ENCODE measurements at places on chromosomes 1 and 21.

GRCh38 chr21:31650930-31651329 lies 8.6 kb upstream of the SOD1 start:
- DNase-seq, result no peak

- DNase-seq, result no peak
Observed at GRCh38 chr1:147720557-147720956, 39.8 kb downstream of the GJA5 start.

DNA sequence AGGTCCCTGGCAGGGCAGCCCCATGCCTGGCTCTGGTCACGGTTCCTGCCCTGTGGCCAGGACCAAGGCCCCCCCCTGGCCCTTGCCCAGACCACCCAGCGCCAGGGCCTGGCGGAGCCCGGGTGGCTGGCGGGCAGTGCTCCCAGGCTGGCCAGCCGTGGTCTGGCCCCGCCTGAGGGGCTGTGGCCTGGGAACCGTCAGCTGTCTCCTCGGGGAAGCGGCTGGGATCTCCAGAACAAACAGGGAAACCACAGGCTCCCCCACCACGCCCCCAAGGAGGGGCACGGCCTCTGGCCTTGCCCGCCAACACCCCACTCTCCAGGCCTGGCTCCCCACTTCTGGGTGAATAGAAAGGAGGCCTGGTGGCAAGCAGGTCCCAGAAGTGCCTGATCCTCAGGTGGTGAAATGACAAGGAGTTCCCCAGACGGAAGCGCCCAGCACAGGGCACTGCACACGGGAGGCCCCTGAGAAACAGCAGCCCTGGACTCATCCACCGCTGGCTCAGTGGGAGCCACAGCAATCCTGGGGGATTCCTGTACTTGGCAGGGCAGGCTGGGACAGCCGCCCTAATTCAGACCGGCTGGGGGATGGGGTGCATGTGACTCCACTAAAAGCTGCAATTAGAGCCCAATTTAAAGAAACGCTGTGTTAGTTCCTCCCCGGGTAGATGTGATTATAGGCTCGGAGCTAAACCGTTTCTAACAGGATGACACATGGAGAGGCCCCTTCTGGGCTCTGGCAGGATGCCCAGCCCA lies 78.9 kb downstream of the RAP1GAP start:
- no peak for DNase-seq

GRCh38 chr1:232891656-232892317 lies 58.6 kb upstream of the NTPCR start:
- peak; percentile 66 for DNase-seq

- no peak for DNase-seq
Observed at GRCh38 chr1:184424157-184424556, 37.3 kb downstream of the C1orf21 start.

GRCh38 chr21:38888991-38889561 lies 83.3 kb downstream of the ETS2 start:
- peak; percentile 29 for DNase-seq

- DNase-seq, result no peak
Observed at GRCh38 chr1:14245954-14246353, 352.5 kb upstream of the KAZN start.

GRCh38 chr1:46517932-46518498 lies 28.4 kb downstream of the DMBX1 start:
- no peak for DNase-seq

GRCh38 chr1:7255303-7256058 lies 470.2 kb downstream of the CAMTA1 start:
- DNase-seq, result peak; percentile 29

- DNase-seq, result no peak
Observed at GRCh38 chr1:226691247-226691646, 47.8 kb downstream of the ITPKB start.

GRCh38 chr1:155479205-155479604 lies 83.4 kb downstream of the ASH1L start:
- DNase-seq, result peak; percentile 57

DNA sequence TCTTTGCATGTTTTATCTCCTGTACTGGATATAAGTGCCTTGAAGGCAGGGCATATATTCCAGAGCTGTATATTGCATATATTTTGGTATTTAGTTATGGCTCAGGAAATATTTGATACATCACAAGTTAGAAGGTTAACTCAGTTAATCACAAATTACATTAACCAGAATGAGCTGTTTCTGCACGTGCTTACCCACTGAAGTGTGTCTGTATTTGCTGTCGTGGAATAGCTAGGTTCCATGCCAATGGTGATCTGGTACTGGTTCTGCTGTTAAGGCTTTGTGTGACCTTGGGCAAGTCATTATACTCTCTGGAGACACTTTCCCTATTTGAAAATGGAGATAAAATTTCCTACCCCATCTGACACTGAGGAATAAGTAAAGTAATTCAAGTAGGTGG lies 50.7 kb downstream of the OSBPL9 start:
- no peak for DNase-seq

GRCh38 chr1:17210176-17210575 lies 5.2 kb downstream of the PADI1 start:
- DNase-seq, result no peak

GRCh38 chr1:15881961-15882360 lies 34.5 kb downstream of the SPEN start:
- no peak for DNase-seq

DNA sequence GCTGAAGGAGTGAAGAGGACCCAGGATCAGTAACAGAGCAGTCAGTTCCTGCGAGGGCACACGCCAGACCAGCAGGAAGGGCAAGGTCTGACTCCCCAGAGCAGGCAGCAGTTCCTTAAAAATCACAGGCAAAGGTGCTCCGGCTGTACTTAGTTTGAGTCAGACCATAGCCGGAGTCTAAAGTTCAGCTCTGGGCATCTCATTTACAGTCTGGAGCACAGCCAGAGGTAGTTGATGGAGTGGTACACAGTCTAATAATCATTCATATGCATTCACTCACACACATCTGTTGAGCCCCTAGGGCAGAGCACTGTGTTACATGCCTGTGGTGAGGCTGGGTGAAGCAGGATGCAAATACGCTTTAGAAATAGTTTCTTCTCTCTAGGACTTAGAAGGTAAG lies 7.3 kb upstream of the AMIGO1 start:
- DNase-seq, result peak; percentile 41

- peak; percentile 86 for DNase-seq
Observed at GRCh38 chr1:67948151-67949080, 102.0 kb downstream of the DIRAS3 start.

- peak; percentile 21 for DNase-seq
Observed at GRCh38 chr1:11478571-11479374, at the start of gene DISP3. Gene DISP3, plus strand, starts transcription at chr1:11479155. Its CDS starts 21,838 bp downstream, at chr1:11500993.

GRCh38 chr1:48229317-48229716 lies 6.8 kb downstream of the SLC5A9 start:
- DNase-seq, result no peak

- DNase-seq, result no peak
Observed at GRCh38 chr1:161160671-161161145, 1.4 kb downstream of the USP21 start.

- no peak for DNase-seq
Observed at GRCh38 chr1:42086146-42086545, 67.1 kb upstream of the GUCA2B start.

- no peak for DNase-seq
Observed at GRCh38 chr21:41655259-41655658, 111.6 kb downstream of the RIPK4 start.

DNA sequence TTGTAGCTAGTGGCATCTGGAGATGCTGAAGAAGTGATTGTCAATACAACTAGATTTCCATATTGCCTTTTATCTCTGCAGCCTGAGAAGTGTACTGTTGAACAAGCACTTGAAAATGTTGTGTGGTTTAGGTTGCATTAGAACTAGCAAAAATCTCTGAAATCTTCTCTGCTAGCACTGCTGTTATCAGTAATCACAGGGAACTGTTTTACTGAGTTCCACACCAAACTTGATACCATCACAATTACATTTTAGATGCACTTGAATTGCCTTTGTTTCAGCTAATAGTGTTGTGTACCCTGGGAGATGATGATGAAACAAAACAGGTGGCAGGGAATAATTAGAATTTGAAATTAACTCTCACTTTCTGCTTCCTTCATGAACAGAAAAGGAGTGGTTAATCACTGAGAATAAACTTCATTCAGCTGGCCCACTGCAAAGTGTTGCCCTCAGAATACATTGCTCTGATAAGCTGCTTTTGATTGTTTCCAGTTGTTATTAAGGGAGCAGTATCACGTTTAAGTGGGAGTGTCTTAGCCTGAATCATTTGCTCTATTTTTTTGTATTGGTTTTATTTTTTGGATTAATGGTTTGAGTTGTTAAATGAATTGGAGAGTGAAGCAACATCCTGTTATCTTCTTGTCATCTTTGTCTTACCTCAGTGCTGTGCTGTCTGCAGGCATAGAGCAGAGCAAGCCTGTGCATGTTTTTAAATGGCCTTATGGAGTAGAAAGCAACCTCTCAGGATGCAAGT lies 13.0 kb downstream of the FAM20B start:
- no peak for DNase-seq

DNA sequence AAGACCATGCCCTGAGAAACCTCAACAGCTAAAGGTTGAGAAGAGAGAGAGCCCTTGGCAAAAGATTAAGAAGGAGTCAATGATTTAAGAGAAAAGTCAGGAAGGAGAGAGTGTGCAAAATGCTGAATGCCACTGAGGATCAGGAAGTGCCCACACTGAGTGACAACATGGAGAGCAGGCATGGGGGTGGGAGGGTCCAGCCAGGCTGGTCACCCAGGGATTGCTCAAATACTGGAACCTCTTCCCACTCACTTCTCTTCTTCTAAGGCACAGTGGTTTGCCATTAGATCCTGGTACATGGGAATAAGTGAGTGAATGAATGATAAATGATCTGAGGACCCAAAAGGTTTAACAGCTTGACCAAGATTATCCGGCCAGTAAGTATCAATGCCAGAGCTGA lies 11.1 kb downstream of the PRR9 start:
- no peak for DNase-seq

DNA sequence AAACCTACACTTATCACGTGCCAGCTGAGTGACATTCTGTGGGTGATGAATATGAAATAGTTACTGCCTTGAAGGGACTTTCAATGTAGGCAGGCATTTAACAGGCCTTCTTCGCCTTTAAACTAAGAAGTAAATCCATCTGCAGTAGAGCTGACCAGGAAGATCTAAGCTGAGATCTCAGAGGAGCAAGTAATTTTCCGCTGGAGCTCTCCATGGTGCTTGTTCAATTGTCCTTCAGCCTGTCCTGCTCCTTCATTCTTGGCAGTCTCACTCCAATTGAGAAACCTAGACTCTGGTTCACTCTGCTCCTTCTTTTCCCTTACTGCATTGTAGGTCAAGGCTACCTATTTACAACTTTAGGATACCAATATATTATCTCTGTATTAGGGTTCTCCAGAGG lies 183.5 kb downstream of the HMCN1 start:
- peak; percentile 55 for DNase-seq

DNA sequence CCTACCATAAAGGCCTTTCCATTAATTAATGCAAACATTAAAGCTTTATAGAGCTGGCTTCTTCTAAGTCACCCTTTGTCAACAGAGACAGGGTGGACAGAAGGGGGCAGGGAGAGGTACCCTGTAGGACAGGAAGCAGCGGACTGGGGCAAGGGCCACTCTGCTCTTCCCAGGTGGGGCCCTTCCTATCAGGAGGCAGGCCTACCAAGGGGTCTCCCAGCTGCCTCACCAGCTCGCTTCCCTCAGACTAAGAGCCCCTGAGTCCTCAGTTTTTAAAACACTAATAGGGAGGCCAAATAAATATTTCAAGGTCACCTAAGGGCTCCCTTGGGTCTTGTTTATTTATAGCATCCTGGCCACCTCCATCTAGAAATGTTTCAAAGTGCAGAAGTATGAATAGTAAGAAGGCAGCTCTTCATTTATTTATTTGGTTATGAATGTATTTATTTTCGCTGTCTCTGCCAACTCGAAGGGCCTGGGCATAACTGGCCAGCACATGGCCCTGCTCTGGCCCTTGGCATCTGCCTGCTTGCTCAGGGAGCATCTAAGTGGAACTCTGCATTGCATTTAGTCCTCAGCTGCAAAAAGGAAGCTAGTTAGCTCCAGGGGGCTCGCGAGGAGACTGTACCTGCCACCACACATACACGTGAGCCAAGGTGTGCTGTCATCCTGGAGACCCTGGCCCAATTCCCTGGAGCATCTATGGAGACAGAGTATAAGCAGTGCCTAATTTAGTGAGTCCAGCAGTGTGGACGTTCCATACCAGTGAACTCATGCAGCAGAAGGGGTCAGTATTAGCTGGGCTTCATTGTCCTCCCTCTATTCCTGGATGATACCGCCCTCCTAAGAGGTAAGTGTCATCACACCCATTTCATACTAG lies 395.1 kb upstream of the VAMP3 start:
- DNase-seq, result no peak

DNA sequence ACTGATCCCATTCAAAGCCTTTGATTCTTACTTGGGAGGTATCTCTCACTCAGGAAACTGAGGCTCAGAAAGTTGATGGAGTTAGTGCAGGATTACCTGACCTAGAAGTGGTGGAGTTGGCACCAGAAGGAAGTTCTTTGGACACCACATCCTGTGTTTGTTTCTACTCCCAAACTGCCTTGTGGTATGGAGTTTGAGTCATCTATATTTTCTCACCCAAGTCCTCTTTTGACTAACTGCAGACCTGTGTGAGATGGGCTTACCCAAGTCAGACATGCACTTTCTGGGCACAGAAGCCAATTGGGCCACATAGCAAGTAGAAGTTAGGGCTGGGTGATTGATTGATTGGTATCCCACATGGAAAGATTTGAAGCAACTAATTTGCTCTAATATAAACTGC lies 36.1 kb downstream of the FGGY start:
- DNase-seq, result peak; percentile 76

DNA sequence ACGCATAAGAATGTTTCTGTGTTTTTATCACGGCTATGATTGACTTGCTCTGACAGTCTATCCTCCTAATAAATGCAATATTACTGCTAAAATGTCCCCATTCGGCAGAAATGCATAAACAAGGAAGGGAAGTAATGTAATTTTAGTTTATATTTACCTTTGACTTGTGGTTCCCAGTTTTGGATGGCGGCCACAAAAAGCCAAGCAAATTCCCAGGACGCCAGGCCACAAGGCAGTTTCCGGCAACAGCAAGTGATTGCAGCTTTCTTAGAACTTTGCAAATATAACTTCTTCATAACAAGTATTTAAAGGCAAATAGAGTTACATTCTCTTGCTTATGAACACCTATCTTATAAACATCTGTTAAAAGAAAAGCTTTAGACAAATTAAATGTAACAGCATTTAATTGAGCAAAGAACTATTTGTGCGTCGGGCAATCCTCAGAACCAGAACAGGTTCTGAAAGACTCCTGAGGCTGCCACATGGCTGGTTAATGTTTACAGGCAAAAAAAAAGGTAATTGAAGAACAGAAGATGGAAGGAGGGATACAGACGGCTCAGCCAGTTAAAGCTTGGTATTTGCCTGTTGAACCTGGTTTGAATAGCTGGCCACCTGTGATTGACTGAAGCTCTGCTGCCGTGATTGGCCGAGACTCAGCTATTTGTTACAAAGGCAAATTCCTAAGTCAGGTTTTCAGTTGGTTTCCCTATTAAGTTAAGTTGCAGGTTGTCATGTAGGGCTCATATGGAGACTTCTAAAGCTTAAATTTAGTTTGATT lies 80.8 kb downstream of the C21orf91 start:
- DNase-seq, result no peak

DNA sequence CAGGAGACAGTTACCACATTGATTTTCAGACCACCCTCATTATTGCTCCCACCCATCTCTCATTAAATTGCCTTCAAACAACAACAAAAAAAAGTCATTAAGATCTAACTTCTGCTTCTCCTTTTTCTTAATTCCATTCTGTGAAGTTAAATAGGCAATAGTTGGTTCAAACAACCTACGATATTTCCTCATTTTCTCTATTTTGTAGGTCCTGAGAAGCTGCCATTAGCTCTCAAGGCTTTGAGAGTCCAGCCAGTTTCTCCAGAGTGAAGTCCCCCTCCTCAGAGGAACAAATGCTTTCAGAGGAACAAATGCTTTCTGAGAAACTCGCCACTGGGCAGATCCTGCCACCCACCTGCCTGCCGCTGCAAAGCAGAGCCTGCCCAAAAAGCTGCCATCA lies 125.6 kb downstream of the ETS2 start:
- DNase-seq, result no peak

All from AG10803 (cell line).